ENCODE measurements at places on chromosomes 1 and 21.

DNA sequence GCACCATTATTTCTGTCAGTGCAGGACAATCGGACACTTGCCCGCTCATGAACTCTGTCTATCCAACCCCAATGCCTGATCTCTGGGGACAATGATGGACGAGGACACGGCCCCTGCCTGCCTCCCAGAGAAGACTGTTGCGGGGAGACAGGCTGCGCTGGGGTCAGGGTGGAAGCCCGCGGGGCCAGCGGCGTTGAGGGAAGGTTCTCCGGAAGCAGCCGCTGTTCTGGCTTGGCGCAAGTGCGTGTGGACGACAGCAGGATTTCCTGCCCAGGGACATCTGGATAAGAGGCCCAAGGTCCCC, 18.8 kb downstream of the RHBG start:
- no peak for DNase-seq

DNA sequence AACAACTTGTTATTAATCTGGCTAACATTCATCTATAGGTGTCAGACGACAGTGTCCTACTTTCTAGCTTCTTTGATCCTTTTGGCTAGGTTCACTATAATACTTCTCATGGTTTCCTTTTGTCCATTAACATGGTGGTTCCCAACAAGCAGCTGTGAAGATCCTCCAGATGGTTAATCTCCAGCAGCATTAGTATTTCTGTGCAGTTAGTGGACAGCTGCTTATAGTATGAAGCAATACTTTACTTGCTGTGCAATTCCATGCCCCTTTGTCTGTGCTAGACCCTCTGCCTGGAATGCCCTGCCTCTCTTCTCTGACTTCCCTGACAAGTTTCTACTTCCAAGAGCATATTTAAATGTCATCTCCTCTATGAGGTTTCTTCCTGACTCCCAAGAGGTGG, 41.7 kb upstream of the ARHGAP29 start:
- DNase-seq, result no peak

- peak; percentile 24 for DNase-seq
Observed at GRCh38 chr1:40140211-40140973, 20.8 kb upstream of the RLF start.

- no peak for DNase-seq
Observed at GRCh38 chr1:192903142-192903541, 94.3 kb downstream of the RGS2 start.

GRCh38 chr1:2279210-2279639, 51.1 kb downstream of the SKI start:
- no peak for DNase-seq

DNA sequence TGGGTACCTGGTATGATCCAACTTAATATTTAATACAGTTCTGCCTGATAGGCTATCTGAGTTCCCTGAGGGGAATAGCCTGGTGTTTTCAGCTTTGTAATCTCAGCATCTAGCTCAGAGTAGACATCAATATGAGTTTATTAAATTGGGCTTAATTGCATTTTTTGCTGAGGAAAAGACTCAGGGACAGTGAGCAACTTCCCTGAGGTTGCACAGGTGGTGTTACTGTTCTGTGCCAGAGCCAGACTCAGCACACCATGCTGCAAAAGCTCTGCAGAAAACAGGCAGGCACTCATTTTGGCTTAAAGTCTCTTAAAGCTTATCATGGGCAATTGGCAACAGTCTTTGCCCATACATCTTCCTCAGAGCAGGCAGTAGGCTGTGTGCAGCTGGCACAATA, 90.5 kb upstream of the JUN start:
- DNase-seq, result no peak

- no peak for DNase-seq
Observed at GRCh38 chr1:163106364-163106987, 37.3 kb downstream of the RGS4 start.

DNA sequence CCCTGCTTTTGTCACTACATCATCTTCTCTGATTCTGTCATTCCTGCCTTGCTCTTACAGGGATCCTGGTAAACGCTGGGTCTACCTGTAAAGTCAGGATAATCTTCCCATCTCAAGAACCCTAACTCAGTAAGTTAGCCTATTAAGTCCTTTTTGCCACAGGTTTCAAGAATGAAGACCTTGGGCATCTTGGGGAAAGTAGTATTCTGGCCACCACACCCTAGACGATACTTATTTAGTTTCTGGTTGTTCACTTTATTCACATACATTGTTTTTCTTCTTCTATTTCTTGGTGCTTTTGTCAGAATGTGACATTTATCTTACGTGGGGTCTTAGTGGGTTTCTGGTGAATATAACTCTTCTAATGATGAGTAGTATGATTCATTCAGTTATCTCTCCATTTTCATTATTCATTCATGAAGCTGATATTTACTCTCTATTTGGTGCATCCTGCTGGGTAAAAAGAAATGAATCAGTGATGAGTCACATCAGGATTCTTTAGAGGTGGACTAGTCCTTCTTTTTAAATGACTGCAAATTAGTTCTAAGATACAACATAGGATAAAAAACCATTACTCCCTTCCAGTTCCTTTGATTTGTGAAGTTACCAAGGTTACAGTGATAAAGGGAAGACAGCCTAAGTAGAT, 514.4 kb upstream of the B3GALT2 start:
- no peak for DNase-seq

DNA sequence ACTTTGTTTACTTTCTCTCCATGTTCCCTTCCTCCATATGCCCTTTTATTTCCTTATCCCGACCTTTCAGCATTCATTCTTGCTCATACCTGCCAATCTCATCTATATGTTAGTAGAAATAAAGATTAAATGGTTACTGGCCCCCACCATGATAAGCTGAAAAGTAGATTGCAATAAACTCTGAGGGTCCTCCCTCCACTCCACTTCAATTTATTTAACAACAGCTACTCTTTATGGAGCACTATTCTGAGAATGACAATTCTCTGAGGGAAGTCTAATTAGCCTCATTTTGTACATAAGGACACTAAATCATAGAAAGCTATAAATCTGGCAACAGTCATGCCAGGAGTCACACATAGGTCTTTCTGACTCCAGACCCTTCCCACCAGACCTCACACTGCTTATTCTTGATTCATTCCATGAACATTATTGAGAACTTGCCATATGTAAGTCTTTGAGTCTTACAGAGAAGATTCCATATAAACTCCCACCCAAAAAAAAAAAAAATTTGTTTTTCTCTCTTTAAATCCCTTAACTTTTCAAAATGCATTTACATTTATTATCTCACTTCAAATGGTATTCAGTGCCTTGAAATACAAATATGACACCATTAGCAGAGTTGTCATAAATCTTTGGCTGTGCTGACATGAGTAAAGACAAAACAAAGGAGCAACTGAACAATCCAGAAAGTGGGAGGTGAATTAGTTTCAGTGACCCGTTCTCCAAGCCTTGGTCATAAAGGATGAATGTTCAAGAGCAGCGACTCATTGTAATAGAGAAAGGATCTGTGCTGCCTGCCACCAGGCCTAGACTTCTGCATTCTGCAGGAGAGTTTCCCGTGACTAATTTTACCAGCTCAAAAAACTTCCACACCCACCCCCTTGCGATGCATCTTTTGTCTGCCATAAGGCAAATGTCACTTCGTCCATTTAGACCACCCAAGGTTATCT, 28.5 kb downstream of the PALMD start:
- no peak for DNase-seq

DNA sequence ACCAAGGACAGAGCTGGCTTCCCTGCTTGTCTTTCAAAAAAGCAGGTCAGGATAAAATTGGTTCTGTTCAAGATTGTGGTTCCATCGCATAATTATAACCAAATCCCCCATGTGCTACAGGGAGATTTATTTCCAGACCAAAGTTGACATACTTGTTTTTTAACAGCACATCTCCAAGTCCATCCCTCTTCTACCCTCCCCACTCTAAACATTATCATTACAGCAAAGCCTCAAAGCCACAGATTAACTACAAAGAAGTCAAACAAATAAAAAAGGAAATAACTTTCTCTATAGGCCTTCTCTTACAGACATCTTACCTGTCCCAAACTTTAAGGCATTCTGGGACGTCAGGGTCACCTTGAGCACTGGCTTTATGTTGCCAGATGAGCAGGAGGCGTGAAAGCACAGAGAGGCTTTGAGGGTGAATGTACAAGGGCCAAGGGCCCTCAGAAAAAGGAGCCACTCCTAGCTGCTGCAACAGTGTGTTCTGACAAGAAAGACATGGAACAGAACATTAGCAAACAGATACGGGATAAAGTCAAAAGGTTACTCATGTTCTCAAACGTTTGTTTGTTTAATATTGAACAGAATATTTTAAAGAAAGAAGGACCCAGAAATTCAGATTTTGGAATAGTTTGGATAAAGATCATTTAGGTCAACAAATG, 31.2 kb downstream of the UBR4 start:
- no peak for DNase-seq
